ENCODE measurements at places on chromosomes 1 and 21.

DNA sequence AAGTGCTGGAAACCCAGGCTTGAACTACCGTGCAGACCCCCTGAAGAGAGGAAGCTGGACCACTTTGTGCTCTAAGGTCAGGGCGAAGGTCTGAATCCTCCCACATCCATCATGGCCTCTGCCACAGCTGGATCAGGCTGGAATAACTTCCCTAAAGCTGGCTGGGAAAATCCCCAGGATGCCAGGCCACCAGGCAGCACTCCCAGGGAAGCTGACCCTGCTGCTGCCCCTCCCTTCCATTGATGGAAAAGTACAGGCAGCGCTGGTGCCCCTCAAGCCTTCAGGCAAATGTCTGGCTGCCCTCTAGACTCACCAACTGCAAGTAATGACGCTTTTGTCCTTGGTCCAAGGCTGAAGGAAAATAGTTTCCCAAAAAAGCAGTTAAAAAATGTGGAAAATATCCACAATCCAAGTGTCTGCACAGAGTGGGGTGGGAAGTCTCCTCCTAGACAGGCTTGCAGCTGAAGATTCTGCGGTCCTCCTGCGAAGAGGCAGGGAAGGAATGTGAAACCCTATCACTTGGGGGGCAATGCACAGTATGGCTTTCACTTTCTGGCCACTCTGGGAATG lies 39.9 kb upstream of the TSPAN2 start:
- no peak for DNase-seq

- no peak for DNase-seq
Observed at GRCh38 chr1:225611537-225612223, 41.2 kb downstream of the ENAH start.

DNA sequence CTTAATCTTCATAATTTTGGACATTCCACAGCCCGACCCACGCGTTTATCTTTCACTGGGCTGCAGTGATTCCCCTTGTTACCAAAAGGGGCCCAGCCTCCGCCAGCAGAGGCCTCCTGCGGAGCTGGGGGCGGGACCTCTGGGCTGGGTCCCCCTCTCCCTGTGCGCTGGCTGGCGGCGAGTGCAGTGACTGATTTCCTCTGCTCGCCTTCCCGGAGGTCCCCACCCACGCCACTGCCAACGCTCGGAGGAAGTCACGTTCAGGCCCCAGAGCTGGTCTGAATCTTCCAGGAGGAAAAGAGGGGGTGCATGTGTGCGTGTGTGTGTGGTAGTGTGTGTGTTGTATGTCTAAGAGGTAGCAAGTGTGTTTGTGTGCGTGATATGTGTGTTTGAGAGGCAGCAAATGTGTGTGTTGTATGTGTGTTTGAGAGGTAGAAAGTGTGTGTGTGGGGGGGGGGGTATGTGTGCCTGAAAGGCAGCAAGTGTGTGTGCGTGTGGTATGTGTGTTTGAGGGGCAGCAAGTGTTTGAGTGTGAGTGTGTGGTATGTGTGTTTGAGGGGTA lies 35.0 kb upstream of the JAK1 start:
- DNase-seq = no peak

- DNase-seq = no peak
Observed at GRCh38 chr1:218948446-218948845, 225.2 kb upstream of the LYPLAL1 start.

DNA sequence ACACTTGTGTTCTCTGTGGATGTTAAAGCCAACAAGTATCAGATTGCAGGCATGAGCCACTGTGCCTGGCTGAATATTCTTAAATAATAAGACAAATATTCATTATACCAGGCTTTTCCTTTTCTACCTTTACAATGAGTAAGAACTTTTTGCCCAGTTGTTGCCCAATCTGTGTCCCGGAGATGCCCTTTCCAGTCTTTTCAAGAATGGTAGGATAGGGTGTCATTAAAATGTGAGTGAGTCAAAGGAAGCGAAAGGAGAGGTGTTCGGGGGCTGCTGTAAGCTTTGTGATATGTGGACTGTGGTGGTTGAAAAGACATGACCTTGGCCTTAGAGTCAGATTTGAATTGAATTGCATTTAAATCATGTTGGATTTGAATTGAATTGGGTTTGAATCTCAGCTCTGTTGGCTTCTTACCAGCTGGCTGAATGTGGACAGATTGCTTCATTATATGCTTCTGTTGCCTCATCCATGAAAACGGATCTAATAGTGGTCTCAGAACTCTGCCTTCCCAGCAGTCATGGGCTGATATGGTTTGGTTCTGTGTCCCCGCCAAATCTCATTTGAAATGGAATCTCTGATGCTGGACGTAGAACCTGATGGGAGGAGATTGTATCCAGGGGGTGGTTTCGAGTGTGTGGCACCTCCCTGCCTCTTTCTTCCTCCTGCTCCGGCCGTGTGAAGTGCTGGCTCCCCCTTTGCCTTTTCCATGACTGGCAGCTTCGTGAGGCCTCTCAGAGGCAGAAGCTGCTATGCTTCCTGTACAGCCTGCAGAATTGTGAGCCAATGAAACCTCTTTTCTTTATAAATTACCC lies 22.7 kb upstream of the AADACL3 start:
- no peak for DNase-seq

DNA sequence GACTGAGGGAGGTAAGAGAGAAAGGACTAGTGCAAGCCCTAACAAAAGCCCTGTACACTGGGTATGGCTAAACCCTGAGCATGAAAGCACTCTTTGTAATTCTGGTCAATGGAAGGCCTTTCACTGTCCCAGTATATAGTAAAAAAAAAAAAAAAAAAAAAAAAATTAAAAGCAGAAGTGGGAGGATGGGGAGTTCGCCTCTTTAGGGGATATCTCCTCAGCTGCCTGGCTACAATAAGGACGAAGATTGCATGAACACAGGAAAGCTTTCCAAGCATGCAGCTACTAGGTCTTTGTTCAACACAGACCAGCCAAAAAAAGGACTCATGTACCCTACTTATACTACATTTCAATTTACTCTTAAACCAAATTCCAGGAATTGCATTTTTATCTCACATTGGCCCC lies 59.1 kb downstream of the EIF4G3 start:
- DNase-seq = no peak

GRCh38 chr1:116377541-116378529 lies 4.8 kb downstream of the ATP1A1 start:
- DNase-seq = no peak

DNA sequence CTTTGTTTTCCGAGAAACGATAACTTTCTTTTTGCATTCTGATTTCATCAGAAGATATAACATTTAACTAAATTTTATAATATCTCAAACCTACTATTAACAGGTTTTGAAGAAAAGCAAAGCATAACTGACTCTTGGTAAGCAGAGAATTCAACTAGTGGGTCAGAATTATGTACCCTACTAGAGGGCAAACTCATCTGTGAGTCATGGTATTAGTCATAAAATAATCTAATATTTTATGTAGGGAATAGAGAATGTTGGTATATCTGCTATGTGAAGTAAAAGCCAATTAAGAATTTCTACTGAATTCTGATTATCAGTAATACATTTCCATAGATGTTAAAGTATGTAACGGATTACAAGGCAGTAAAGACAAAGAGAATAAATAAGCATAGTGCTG lies 56.8 kb downstream of the USP1 start:
- DNase-seq = no peak

DNA sequence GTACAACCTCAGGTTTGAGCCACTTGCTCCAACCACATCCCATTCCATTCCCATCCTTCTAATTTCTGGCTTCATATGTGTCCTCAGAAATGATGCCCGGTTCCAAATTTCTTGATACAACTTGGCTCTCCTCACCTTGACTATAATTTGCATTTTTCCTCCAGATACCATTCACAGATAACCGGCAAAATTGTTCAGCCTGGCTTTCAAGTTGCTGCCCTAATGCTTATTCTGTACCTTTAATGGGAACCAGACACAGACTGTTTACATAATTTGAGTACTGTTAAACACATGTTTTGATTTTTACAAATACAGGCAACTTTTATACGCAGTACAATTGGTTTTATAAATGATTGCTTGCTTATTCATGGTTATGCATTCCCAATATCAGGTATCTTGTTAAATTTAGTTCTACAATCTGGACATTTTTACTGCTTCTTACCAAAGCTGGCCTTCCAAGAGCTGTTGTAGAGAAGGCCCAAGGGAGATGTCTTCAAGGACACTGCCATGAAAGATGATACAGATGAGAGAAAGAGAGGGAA lies 649.5 kb upstream of the CAMK1G start:
- DNase-seq = no peak

DNA sequence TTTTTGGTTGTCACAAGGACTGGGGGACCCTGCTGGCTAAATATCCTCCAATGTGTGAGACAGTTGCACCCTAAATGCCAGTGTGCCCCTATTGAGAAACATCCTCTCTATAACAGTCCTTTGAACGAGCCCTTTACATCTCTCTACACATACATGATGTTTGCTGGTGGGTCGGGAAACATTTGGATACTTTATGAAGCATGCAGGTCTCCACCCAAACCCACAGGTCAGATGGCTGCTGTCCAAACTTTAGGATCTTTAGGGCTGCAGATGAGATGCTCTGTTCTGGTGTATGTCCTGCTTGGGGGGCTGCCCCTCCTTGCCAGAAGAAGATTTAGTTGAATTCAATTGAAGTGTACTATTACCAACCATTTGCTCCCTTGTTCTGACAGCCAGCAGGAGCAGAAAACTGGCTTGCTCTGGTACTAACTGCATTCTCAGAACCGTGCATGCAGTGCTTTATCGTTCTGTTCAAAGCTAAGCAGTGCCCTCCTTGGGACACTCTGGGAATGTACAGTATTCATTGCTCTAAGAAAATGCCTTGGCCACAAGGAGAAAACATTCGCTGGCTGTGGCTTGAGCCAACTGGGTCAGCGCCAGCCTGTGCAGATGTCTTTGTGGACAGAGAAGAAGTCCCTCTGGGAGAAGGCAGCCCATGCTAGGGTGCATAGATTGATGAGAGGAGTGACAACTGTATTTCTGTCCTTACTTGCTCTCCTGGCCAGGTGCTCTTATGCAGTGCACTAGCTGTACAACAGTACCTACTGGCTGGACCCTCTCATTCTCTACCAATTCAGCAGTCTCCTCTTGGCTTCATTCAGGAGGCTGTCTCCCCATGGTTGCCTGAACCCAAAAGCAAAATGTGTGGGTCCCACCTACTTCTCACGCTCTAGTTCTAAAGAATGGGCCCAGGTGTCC lies 61.4 kb upstream of the DIRAS3 start:
- DNase-seq = no peak
